ENCODE measurements at places on chromosomes 7 and 10.

DNA sequence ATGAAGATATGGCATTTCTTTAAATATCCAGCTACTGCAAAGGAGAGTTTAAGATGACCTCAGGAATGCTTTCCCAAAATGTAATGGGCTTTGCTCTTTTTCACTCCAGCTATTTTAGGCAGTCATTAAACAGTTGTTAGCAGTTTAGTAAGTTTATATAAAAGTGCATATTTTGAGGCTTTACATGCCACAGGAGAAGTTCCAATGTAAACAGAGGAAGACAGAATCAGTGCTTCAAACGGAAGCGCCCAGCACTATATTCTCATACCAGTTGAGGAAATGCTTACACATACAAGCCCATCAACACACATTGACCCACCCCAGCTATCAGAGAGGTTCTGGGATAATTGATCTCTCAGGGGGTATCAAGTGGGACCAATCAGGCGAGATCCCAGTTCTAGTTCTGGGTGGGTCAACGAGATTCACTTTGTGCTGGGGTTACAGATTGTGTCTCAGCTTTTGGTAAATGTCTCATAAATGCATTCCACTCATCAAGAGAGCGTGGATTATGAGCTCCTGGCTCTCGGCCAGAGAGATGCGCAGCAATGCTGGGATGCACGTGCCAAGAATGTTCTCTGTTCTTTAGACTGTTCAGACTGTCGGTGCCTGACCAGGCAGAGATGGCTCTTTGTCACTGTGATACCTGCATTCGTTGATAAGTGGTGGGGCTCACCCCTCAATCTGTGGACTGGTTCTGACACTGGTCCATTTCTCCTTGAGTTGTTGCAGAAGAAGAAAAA lies 55.0 kb downstream of the CACNB2 start:
- no peak for DNase-seq

DNA sequence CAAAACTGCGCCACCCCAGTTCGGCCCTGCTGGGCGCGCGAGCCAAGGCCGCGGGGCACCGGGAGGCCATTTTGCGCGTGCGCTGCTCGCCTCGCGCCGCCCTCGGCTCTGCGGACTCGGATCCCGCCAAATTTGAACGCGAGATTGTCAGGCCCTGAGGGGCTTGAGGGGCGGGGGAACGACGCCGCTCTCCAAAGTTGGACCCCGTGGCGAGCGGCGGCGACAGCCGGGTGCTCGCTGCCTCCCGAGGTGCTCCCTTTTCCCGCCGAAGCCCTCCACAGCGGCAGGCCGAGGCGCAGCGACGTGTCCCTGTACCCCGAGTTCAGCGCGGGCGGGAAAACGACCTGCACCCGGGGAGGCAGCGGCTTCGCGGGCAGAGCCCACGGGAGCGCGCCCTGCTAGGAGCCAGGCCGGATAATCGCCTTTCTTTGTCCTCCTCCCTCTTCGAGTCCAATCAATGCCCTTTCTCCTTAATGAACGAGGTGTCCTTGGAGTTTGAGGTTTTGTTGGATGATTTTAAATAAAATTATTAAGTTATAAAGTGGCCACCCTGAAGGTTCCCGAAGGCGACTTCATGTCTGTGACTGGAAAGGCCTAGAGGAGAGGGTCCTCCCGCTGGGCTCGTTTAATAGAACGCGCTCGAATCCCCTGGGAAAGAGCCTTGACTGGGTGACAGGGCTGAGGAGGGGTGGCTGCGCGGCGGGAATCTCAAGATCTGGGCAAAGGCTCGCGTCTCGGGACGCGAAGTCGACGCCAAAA lies 10.7 kb upstream of the SPAG6 start:
- no peak for DNase-seq

DNA sequence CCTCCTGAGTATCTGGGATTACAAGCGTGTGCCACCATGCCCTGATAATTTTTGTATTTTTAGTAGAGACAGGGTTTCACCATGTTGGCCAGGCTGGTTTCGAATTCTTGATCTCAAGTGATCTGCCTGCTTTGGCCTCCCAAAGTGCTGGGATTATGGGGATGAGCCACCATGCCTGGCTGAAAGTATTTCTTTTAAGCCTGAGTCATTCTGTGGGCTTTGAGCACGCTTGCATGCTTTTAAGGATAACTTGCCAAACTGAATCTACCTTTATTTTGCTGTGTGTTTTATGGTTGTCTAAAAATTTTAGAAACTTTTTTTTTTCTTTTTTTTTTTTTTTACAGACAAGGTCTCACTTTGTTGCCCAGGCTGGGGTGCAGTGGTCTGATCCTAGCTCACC lies 33.2 kb downstream of the CNNM2 start:
- DNase-seq = no peak

DNA sequence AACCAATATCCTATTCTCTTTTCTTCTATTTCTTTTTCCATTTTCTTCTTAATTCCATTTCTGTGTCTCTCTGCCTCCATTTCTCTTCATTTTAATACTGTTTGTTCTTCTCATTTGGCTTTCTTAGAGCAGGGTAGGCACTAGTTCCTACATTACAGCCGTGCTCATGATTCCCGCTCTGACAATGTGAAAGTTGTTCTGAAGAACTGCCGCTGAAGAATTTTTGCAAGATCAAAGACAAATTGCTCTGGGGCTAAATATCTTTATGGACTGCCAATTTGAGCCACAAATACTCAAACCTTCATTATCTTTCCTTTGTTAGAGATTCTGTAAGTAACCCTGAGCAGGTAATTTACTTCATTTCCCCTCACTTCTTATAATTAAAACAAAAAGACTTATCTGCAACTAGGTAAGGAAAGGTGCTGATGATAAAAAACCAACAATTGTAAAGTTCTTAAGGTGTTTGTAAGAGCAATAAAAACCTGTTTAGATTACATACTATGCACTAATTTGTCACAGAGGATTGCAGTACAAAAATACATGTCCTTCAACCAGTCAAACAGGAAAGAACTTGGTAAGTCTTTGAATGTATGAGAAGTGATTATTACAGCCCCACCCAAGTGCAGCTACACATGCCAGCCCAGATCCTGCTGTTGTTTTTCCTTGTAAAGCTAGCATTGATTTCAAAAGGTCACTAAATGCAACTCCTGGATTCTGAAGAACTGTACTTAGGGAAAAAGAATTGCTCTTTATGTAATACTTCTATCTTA lies 127.5 kb downstream of the COL28A1 start:
- no peak for DNase-seq
